Amniotic epithelial cell (primary cell): ENCODE measurements at places on chromosomes 3 and 15.

DNA sequence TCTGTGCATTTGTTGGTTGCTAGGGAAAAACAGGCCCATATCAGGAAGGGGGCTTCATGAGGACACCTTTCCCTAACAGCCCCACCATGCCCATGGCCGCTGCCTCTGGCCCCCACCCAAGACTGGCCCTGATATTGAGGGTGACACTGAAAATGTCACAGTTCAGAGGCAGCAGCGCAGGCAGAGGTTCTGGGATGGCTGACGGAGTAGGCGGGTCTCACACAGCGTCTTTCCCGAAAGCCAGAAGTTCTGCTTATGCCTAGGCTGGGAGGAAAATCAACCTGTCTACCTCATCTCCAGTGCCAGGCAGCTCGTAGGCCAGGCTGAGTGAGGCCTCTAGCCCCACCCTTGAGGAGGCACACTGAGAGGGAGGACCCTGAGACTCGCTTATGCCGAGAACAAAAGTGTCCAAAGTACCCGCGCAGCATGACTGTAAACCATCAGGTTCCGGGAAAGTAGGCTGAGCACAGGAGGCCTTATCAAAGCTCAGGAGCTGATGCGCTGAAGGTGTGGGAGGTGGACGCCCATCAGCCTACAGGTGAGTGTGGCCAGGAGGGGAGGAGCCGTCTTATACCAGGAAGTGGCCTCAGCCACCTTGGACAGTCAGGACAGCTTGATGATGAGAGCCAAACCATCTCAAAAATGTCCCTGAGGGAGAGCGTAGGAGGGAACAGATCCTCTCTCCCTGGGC is 27.5 kb downstream of the GRAMD2A start:
- DNase-seq: no peak

DNA sequence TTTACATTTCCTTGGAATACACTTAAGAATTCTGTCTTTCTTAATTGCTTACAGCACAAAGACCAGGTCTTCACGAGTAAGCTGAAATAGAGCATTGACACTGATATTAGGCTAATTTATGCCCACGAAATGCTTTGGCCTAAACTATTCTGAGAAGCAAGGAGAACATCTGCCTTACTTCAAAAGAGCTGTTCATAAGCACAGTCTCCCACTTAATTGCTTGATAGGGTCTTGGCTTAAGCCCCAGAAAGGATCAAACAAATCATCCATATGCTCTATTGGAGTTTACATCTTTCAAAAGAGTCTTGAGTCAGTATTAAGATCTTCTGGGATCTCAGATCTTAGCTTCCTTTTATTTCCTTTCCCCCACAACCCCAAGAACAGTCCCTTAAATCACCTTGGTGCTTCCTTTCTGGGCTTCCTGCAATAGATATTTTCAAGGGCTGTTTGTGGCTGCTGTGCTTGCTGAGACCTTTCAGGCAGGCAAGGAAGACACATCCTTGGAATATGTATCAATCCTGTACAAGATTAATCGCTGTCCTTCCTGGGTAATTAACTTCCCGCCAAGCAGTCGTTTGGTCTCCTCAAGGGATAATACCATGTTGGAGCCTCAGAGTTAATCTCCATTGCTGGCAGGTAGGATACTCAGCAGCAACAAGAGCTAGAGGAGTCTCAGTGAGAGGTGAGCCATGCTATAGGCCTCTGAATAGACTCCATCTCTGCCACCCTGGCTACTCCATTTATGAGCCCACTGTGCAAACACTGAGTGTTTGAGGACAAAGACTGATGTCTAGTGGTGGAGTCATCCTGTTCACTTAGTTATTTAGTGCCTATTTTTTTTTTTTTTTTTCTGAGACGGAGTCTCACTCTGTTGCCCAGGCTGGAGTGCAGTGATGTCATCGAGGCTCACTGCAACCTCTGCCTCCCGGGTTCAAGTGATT is 37.1 kb downstream of the TMEM158 start:
- DNase-seq: peak; percentile 69

DNA sequence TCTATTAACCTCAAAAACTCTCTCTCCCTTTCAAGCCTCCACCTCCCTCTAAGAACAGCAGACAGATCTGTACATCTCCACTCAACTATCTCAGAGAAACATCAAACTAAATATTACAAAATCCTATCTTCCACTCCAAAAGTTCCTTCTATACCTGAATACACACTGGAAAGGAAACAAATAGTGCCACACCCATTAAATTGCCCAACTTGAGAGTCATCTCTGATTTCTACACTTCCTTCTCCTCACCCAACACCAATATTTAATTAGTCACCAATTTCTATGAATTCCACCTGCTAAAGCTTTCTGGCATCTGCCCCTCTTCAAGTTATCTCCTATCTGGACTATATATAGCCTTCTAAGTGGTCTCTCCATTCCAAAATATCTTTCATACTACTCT is 65.8 kb downstream of the PEAK1 start:
- no peak for DNase-seq

GRCh38 chr3:196323691-196324090 is 5.7 kb upstream of the DYNLT2B start:
- no peak for DNase-seq

- DNase-seq: no peak
Observed at GRCh38 chr15:45221967-45222366, 30.1 kb upstream of the SLC28A2 start.

GRCh38 chr3:185586686-185587039 is 568 bp downstream of the SENP2 start:
- DNase-seq: no peak

DNA sequence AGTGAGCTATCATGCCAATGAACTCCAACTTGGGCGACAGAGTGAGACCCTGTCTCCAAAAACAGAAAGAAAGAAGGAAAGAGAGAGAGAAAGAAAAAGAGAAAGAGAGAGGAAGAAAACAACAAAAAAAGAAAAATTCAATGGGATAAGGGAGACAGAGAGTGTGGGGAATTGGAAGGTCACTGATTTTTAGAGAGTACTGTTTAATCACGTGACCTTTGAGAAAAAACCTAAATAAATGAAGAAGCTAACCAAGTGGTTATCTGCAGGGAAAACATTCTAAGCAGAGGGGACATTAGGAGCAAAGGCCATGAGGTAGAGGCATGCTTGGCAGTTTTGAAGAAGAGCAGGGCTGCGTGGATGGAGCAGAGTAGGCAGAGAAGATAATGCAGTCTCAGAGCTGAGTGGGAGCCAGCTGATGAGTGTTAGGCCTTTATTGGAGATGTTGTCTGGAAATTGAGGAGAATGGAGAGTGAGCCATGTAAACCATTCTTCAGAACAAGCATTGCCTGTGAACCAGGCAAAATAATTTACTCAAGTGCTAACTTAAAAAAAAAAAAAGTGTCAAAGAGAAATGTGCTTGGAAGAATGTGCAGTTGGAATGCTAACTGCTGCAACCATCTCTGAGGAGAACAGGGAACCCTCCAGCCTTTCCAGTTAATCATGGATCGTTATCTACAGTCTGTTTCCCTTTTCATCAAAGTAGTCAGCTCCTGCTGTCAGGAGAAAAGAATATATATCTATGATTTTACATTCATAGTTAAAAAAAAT is 377.3 kb upstream of the SEMA6D start:
- DNase-seq: peak; percentile 72

DNA sequence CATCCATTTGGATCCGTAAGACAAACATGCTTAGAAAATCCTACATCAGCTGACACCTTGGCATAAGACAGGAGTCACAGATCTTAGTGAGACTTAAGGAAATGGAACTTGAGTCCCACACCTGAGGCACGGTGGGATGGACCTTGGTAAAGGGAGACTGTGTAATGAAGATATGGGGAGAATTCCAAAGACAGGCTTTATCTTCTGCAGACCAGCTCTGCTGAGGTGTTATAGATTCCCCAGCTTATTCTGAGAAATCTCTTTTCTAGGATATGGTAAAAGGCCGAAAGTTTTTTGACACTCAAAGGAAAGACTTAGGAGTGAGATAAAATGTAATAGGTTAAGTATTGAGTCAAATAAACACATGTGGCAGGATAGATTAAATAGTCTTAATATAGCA is 8.3 kb upstream of the MTMR10 start:
- DNase-seq: no peak

GRCh38 chr3:159150180-159150579 is 348.3 kb downstream of the MFSD1 start:
- DNase-seq: no peak

- no peak for DNase-seq
Observed at GRCh38 chr3:113531826-113532697, at the start of gene SIDT1. Gene SIDT1 (plus strand): TSS chr3:113532555. CDS start chr3:113533022, 467 bp downstream.

DNA sequence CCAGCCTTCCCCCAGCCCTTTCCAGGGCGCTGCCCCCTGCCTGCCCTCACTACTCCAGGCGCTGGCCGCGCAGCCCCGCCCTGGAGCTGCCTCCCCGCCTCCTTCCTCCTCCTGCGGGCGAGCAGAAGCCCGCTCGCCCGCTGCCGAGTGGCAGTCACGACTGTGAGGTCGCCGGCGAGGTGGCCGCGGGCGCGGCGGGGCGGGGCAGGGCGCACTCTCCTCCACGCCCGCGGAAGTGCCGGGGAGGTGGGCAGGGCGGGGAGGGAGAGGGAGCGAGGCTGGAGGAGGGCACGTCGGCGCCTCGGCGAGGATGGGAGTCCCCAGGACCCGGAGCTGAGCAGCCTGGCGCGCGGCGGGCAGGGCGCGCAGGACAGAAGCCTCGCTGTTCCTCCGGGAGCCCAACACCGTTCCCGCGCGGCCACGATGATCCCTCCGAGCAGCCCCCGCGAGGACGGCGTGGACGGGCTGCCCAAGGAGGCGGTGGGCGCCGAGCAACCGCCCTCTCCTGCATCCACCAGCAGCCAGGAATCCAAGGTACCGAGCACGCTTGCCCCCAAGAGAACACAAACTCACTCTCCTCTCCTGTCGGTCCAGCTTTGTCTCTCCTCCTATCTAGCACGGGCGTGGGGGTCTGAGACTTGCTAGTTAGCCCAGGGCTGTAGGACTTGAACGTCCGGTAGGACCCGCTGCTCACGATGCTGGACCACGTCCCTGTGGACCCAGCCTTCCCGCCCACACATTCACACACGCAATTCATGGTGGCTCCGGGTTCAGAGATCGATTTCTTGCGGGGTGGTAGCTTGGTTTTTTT is at the start of gene STAC:
Gene STAC (plus strand): TSS at position 284 of the 811 bp plus-strand sequence. CDS start 140 bp downstream, at position 424.
- no peak for DNase-seq

- peak; percentile 35 for DNase-seq
Observed at GRCh38 chr3:119944091-119944490, 150.2 kb downstream of the GSK3B start.

DNA sequence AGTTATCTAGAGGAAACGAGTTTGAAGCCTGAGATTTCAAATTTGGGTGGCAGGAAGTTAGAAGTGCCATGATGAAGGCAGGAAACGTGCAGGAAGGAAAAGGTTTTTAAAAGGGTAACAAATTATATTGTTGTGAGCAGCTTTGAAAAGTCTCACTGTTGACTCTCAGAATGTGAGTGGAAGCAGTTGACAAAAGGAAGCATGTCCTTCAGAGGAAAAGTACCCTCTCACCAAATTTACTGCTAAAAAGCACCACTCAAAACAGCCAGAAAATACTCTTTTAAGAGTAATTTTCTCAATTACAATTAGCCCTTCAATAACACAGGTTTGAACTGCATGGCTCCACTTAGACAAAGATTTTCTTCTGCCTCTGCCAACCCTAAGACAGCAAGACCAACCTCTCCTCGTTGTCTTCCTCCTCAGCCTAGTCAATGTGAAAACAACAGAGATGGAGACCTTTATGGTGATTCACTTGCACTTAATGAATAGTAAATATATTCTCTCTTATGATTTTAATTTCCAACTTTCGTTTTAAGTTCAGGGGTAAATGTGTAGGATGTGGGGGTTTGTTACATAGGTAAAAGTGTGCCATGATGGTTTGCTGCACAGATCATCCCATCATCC is 117.1 kb upstream of the LIPC start:
- DNase-seq: no peak

GRCh38 chr3:108178676-108179075 is 43.5 kb downstream of the IFT57 start:
- peak; percentile 29 for DNase-seq

DNA sequence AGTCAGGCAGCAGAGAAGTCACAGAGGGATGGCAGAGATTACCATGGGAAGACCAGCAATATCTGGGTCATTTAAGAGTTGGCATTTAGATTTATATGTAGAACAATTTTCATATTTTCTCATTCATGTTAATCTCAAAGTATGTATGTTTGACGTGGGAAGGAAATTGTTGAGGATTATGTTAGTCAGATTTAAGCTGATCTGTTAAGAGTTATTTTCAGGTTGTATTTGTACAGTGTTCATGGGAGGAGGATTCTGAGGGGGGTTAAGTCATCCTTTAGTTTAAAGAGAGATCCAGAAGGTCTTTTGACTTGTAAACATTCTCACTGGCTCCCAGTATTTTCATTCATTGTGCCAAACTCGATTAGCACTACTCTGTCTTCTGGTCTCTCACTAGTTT is 34.7 kb downstream of the PPM1L start:
- peak; percentile 23 for DNase-seq

- no peak for DNase-seq
Observed at GRCh38 chr3:193959861-193960260, 176.1 kb upstream of the HES1 start.

- DNase-seq: no peak
Observed at GRCh38 chr3:29933802-29934490, 653.1 kb downstream of the RBMS3 start.

- DNase-seq: no peak
Observed at GRCh38 chr3:195731356-195731905, 10.7 kb downstream of the MUC20 start.

- DNase-seq: no peak
Observed at GRCh38 chr3:152760591-152760990, 74.3 kb upstream of the P2RY1 start.

DNA sequence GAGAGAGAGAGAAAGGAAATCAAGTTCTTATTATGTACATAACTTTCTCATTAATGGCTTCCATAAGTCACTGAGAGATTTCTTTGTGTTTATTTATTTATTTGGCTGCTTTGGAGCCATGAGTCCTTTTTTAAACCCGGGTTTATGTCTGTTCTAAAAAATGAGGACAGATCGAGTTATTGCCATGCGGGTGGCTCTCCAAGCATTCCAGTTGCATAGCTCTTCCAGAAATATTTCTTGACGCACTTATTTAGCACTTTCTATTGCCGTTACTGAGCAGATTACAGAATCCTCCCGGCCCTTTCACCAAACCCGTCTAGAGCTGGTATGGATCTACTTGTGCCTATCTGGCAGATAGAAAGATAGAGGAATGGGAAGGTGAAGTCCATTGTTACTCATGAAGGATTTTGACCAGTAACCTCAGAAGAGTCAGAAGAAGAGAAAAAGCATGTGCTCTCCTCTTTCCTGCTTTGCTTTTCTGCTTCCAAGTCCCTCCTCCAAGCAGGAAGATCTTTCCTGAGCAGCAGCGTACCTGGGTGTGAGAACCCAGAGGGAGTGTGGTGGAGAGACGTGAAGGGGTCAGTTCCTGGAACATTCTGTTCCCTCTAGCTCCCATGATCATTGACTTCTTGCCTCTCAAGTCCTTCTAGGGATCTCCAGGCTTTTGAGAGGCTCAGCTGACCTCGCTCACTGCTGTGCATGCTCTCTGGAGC is 112.8 kb downstream of the LPP start:
- DNase-seq: peak; percentile 96

GRCh38 chr3:44428910-44429309 is 48.6 kb downstream of the ZNF445 start:
- DNase-seq: no peak
